ENCODE measurements at places on chromosomes 16 and 17.

GRCh38 chr17:60899115-60899514, 221.5 kb downstream of the BCAS3 start:
- no peak for DNase-seq

DNA sequence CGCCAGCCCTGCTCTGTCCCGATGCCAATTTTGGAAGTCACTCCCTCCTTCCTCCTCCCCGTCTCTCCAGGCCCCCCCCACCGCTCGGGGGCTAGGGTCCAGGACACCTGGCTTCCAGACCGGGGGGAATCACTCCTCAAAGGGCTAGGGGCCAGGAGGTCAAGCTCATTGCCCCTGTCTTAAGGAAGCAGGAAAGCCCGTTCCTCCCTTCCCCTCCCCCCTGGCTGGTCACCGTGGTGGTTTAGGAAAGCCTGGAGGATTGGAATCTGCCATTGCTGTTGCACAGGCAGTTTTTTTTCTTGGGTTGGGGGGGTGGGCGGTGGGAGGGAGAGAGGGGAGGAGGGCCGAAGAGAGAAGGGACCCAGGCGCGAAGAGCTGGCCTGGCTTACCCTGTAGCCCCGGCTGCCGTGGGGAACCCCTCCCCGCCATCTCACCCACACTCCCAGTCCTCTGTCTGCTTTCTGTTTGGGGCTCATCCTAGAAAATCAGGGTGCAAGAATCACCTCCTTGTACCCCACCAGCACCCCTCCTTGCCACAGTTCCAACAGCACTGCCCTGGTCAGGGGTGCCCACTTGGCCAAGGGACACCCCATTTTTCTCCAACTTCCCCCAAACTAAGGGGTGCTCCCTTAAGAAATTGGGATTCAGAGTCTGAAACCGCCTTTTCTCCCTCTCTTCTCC, 2.9 kb upstream of the BCL6B start:
- no peak for DNase-seq

- DNase-seq = no peak
Observed at GRCh38 chr16:80375973-80376372, 164.8 kb upstream of the DYNLRB2 start.

DNA sequence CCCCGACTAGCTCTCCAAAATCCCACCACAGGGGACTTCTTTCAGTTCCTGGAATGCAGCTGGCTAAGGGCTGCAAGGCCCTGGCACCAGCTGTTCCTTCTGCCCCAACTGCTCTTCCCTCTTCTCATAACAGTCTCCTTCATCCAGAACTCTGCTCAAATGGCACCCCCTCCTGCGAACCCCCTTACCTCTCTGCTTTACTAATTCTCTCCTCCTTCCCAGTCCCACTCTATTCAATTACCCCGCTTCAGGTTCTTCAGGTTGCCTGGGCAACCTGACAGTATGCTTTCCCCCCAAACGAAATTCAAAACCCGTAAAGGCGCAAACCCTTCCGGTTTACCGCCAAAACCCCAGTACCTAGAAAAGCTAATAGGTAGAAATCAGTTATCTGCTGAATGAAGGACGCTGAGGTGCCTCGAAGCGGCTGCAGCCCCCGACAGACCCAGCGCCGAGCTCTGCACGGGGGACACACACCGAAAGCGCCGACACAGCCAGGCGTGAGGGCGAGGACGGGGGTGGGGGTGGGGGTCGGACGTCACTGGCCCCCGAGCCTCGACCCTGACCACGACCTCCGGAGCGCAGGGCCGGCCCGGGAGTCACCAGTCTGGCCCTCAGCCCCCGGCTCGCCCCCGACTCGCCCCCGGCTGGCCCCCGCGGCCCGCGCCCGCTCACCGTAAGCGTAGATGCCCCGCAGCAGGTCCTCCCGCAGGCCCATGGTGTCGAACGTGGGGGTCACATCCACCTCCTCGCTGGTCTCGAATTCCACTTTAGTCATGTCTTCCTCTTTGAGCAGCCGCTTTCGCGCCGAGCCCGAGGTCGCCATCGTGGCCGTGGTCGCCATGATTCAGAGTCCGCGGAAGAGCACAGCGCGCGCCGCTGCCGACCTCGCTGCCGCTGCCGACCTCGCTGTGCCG, 550 bp downstream of the EIF4A3 start:
- no peak for DNase-seq

- DNase-seq = no peak
Observed at GRCh38 chr16:9176547-9177418, 85.3 kb downstream of the HAPSTR1 start.

DNA sequence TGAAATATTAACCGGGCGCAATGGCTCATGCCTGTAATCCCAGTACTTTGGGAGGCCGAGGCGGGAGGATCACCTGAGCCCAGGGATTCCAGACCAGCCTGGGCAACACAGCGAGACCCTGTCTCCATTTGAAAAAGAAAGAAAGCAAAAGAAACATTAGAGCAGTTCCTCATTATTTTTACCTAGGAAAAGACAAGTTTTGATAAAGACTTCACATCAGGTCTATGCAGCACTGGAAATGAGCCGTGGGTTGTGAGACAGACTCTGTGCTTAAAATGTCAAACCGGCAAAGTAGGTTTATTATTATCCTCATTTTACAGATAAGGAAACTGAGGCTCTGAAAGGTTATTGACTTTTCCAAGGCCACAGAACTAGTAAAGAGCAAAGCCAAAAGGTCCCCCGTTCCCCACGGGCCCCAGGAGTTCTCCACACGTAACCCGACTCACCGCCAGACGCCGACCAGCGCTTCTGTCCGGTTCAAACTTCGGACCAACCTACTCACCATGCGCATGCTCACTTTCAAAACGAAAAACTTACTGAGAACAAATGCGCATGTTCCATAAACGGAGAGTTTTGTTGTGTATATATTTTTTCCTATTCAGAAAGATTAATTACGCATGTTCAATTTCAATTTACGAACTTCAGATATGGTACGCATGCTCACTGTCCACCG, 356 bp downstream of the TUBD1 start:
- no peak for DNase-seq

- DNase-seq = no peak
Observed at GRCh38 chr17:54544249-54544648, 356.4 kb upstream of the TOM1L1 start.

DNA sequence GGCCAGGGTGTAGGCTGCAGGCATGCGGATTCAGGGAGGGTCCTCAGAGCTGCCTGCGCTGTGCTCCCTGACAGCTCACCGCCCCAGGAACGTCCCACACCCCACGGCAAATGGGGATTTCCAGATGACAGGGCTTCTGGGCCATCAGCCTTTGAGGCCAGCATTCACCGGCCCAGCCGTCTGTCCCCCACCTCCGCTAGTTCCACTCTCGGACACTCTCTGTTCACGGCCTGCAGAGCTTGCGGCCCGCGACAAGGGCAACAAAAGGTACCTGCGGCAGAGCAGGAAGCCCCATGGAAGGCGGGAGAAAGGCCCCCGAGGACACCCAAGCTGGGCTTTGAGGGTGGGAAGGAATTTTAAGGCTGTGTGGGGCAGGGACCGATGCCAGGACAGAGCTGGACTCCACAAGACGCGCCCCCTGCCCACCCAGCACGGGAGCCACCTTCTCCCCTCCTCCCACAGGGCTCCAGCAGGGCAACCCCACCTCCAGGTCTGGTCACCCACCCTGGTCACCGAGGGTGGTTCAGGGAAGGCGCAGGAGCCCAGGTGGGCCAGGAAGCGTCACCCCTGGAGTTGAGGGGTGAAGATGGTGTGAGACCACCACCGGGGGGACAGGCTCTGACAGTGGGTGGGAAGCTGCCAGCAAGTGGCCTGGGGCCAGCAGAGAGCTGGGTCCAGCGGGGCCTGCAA, 5.6 kb upstream of the CYBA start:
- DNase-seq = no peak

DNA sequence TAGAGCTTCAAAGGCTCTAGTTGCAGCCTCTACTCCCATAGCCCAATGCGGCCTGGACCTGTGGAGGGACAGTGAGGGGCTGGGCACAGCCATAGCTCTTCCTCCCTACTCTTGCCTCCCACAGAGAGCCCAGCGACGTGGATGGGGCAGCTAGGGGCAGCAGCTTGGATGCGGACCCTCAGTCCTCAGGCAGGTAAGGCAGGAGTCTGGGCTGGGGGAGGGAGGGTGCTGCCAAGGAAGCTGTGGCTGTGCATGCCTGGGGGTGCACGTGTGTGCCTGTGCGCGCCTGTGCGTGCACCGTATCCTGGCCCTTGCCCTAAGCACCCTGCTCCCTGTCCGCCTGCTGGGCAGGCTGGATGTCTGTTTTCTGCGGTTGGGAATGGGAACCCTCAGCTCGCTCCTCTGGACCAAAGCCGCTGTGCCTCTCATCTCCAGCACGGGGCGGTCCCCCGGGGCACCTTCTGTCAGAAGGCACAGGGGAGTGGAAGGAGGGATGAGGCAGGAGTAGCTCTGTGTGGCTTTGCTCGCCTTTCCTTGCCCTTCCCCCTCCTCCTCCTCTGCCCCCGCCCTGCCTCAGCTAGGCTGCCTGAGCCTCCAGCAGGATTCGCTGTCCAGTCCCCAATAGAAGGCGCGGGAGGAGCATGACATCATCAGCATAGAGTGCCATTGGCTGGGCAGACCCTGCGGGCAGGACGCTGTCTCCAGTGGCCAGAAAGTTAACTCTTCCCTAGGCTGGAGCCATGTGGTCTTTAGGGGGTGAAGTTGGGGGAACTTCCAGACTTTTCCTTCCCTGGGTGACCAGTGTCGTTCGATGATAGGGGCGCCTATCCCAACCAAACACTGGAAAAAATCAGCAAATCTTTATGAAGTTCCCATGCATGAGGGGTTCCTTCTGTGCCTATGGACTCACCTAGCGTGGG, 797 bp downstream of the PRCD start:
- DNase-seq = peak; percentile 45

- no peak for DNase-seq
Observed at GRCh38 chr16:84360170-84360569, 8.2 kb upstream of the ATP2C2 start.

DNA sequence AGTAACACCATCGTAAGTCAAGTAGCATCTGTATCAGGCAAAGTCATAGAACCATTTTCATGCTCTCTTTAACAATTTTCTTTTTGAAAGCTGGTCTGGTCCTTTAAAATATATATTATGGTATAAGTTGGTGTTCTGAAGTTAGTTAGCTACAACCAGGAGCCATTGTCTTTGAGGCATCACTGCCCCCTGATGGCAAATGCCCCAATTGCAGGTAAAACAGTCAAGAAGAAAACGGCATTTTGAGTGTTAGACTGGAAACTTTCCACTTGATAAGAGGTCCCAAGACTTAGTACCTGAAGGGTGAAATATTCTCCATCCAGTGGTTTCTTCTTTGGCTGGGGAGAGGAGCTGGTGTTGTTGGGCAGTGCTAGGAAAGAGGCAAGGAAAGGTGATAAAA, 14.1 kb downstream of the TP53 start:
- DNase-seq = no peak

Measured in NCI-H1417 treated with DMSO at 0.1 percent for 48 hours (cell line).